ENCODE measurements at places on chromosomes 3 and 15. TPM values are rescaled to one million over a fixed set of nuclear protein-coding genes. Genes with fewer than 3 reads are reported as not detected.

The SERP1 gene
- 166 TPM for total RNA-seq

The TGM4 gene
- total RNA-seq = not detected

The UBA3 gene
- total RNA-seq = 59.3 TPM

The LRRC34 gene
- 0.35 TPM for total RNA-seq

The MYRIP gene
- total RNA-seq = not detected

The FBXO40 gene
- total RNA-seq = not detected

The ADGRG7 gene
- total RNA-seq = not detected

GRCh38 chr3:154015307-154015706 lies 105.9 kb upstream of the ARHGEF26 start:
- DNase-seq = no peak

DNA sequence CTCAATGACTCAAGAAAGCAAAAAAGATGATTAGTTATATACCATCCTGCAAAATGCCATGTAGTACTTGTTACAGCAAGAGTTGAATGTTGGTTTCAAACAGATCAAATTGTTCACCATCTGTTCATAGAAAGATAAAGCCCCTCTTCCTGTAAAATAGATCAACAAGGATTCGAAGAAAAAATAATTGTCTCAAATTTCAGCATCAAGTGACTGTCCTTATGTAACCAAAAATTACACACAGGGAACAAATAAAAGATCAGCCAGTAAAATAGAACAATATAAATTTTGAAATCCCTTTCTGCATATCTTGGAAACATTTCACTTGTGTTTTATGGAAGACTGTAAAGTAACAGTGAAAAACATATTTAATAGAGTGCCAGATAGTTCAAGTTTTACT lies 165.1 kb upstream of the STAC start:
- no peak for DNase-seq

DNA sequence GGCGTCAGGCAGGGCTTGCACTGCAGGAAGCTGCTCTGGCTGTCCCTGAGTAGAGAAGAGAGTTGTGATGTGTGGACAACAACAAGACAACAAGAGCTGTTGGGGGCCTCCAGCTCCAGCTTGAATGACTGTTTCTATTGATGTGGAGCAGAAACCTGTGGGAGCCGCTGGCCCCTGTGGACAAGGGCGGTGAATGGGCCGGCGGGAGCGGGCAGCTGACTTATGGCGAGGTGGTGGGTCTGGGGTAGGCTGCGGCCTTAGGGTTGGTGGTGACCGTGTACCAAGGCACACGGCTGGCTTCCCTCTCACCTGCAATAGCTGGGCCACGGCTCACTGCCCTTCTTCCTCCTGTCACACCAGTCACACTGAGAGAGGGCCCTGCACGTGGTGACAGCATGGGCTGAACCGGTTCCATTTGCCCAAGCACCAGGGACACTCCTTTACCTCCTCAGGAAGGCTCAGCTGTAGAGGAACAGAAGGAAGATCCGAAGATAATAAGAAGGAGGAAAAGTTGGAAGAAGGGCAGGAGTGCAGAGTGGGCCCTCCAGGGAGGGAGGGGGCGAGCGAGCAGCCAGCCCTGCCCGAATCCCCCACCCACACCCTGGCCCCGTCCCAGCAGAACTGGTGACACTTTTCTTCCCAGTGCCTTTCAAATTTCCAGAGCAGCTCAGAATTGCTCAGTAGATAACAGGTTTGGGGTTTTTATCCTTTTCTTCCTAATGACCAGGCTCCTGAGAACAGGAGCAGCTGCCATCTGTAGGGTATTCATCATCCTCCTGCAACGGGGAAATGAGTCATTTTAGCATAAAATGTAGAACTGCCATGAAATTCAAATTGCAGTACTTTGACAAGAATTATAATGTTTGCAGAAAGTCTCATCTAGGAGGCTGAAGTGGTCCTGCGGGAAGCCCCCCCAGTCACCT lies 136.9 kb downstream of the TJP1 start:
- no peak for DNase-seq

DNA sequence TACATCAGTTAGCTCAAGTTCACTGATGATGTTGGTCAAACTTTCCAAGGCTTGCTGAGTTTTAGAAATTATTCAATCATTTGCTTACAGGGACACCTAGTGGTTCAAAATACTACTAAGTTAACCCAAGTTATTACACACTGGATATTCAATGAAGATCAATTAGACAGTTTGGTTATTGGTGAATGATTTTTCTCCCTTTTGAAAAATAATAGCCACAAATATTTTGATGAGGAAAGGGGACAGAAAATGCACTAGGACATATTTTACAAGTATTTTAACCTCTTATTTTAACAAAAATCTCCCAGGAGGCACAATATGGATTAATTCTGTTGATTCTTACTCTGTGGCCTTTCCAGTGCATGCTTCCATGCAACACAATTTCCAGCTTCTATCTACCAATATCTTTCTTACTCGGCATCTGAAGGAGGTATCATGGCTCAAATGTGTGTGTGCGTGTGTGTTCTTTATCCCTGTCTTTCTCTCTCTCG lies 20.1 kb upstream of the GOLGA6L2 start:
- no peak for DNase-seq

DNA sequence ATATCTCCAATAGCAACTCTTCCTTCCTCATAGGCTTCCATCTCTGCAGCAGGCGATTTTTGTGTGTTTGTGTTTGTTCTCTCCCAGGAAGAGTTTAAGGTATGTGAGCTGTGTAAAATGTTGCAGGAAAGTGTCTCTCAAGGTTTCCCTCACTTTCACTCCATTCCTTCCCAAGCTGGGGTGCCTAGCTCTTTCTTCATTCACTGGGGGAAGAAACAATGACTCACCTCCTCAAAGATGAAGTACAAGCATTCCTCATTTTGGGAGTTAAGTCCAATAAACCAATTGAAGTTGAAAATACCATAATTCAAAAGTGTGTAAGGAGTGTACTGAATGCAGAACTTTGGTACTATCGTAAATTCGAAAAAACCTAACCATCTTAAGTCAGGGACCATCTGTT lies 422.7 kb upstream of the CFAP20DC start:
- no peak for DNase-seq

GRCh38 chr15:99918072-99918471 lies 184.8 kb upstream of the LYSMD4 start:
- DNase-seq = no peak

- no peak for DNase-seq
Observed at GRCh38 chr15:26555898-26556297, 217.0 kb downstream of the GABRB3 start.

GRCh38 chr3:196232882-196233251 lies 16.5 kb downstream of the SLC51A start:
- DNase-seq = no peak

DNA sequence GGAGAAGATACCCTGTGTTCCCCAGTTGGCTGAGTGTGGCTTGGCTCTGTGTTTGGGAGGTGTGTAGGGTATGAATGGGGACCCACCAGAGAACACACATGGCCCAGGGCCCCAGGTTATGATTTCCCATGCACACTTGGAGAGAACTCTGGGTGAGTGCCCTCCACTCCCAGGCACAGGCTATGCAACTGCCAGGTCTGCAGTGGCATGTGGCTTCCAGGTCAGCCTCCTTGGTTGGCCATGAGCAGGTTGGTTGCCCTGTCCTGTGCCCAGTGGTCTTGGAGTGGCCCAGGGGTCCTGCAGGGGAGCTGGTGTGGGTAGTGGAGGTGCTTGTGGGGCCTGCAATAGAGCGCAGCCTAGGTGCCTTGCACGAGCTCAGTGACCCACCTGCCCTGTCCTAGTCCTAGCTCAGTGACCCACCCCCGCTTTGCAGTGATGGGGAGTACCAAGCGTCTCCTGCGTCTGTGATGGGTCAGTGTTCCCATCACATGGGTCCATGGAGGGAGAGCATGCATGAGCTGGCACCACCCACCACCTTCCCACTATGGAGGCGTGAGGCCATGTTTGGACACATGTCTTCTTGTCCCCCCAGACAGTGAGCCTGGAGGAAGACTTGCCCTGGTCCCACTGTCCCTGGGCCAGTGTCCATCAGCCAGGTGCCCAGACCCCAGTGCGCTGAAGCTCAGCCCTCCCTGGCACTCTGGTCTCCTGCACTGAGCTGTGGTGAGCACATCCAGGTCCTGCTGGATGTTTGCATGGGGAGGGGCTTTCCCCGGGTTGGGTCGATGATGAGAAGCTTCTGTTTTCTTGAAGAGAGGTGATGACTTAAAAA lies 217.3 kb downstream of the SNRPN start:
- DNase-seq = peak; percentile 2

- DNase-seq = no peak
Observed at GRCh38 chr3:37147666-37148065, 26.7 kb downstream of the LRRFIP2 start.

GRCh38 chr3:116863270-116863770 lies 153.7 kb downstream of the TUSC7 start:
- no peak for DNase-seq

DNA sequence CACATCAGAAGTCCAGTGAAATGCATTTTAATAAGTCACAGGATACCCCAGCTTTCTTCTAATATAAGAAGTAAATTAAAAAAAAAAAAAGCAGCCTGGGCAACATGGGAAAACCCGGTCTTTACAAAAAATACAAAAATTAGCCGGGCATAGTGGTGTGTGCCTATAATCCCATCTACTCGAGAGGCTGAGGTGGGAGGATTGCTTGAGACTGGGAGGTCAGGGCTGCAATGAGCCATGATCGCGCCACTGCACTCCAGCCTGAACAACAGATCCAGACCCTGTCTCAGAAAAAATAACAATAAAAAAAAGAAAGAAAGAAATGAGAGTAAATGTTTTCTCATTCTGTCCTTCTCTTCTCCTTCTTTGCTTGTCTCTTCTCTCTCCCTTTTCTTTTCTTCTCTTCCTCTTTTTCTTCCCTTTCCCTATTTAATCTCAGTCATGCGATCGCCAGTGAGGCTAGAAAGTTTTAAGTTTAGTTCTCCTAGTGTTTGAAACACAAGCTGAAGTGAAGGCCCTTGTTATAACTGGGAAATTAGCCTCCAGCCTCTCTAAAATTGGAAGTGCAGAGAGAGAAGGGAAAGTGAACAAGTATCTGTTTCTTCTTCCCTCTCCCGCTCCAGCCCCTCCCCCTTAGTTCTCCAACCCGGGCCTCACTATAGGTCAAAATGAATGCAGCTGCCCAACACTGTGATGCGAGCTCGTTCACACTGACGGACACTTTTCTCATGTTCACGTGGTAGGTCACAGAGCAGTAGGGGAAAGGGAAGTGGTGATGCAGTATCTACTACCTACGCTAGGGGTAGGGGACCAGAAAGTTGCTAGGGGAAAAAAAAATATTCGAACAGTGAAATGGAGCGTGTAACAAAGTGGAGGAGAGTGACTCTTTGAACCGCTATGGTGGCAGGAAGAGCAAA lies 23.5 kb upstream of the TSC22D2 start:
- DNase-seq = peak; percentile 10

GRCh38 chr15:67736810-67737209 lies 88.5 kb upstream of the SKOR1 start:
- DNase-seq = no peak

- no peak for DNase-seq
Observed at GRCh38 chr3:44989636-44990373, 13.8 kb downstream of the EXOSC7 start.
